ENCODE measurements at places on chromosomes 4 and X.

DNA sequence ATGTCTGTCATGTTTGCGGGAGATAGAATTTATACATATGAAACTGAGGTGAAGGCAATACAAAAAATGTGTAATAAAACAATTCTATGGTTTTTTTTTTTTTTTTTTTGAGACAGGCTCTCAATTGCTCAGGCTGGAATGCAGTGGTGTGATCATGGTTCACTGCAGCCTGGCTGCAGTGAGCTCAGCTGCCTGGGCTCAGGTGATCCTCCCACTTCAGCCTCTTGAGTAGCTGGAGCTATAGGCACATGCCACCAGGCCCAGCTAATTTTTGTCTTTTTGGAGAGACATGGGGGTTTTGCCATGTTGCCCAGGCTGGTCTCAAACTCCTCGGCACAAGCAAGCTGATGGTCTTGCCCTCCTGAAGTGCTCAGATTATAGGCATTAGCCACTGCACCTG is 10.1 kb downstream of the RADX start:
- DNase-seq = no peak

GRCh38 chrX:68433155-68433980 is at the start of gene OPHN1:
Gene OPHN1, minus strand, starts transcription at chrX:68433495. Its CDS starts 475 bp downstream, at chrX:68433020.
- peak; percentile 47 for DNase-seq

DNA sequence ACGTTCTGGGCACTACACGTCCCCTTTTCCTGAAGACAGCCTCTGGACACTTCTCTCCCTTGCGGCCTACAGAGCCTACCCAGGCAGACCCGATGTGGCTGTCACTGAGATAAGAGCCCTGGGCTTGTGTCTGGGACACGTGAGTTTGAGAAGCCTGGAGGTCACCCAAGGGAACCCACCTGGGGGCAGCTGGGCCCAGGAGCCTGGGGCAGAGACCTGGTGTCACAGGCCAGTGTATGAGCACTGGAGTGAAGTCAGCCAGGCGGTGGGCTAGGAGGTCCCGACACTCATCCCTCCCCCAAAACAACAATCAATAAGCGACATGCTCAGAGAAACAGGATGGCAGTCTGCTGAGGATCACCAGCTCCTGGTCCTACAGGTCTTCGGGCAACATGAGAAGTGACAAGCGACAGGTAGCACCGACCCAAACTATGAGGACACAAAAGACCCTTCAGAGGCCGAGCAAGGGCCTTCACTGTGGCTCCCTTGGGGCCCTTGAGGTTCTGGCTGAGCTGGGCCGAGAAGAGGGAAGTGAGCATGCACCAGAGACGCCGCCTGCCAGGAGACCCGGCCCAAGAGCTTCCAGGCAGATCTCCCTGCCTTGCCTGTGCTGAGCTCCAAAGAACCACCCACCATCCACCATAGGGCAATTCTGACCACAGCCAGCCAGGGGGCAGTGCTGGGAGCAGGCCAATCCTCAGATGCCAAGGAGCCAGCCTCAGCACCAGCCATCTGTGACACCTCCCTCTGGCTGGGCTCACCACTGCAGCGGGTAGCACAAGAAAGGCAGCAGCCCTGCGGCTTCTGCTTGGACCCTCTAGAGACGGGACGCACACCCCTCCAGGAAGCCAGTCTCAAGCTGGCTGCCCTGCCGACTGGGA is 11.0 kb upstream of the DUSP9 start:
- no peak for DNase-seq

DNA sequence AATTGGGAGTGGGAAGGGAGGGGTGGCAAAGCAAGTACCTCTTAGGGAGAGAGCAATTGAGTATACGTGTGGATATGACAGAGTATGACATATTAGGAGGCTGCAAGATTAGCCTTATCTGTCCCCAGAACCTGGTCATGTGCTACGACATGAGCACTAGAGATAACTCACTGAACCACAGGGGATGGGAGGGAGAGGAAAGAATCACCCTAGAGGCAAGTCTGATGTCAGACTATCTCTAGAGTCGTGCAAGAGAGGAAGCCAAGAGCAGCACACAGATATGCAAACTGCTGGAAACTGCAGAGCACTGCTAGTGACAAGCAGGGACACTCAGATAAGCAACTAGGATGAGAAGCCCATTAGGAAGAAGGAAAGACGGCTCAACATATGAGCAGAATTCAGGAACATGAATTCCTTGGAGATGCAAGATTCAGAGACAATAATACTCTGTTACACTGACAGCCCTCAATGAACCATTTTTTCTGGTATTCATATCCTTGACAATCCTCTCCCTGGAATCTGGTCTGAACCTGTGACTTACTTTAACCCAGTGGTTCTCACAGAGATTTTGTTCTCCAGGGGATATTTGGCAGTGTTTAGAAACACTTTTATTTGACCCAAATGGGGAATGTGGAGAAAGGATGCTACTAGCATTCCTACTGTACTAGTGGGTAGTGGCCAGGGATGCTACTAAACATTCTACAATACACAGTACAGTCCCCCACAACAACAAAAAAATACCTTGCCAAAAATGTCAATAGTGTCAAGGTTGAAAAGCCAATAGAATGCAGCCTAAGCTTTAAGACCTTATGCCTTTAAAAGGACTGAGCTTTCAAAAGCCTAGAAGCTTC is 84.0 kb upstream of the BMP2K start:
- no peak for DNase-seq

DNA sequence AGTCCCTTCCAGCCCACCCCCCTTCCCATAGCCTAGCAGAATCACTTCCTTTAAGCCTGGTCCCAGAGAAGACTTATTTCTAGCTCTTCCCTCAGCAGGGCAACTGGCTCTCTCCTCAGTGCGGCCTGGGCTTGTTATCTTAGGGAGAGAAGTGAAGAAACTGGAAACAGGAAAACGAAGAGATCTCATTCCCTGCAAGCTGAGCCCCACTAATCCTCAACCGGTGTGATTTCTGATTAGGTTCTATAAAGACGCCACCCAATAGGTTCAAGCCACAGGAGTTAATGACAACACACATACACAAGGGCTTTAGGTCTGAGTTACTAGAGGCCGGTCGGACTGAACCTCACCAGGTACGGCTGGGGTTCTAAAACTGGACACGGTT is 3.2 kb downstream of the GSX2 start:
- no peak for DNase-seq

DNA sequence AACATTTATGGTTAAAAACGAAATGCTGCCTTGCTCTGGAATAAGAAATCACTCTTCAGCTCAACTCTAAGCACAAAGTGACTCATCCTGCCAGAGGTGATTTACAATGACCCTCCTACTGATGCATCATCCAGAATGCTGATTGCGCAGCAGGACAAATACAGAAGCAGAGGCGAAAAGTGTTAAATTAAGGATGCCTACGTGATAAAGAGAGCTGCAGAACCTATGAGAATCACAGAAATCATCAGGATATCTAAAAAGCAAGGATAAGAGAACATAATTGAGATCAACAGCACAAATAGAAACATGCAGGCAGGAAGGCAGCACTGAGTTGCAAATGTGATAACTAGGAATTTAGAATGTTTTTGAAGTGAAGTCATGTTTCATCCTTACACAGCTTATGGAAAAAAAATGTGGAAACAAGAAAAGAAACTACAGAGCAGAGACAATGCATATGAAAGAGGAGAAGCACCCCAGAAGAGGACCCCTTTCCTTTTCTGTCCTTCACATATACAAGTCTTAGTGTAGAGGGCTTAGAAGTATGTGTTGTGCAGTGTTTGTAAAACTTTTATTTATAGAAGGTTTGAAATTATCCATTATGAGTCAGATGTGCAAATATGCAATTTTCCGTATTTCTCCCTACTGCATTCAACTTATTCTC is 188.4 kb downstream of the SLC7A11 start:
- DNase-seq = no peak
